Coronary artery (tissue), 2 donors: ENCODE measurements at places on chromosomes 3 and 15.

GRCh38 chr3:12287727-12288181, 1.1 kb upstream of the PPARG start:
- DNase-seq = no peak

DNA sequence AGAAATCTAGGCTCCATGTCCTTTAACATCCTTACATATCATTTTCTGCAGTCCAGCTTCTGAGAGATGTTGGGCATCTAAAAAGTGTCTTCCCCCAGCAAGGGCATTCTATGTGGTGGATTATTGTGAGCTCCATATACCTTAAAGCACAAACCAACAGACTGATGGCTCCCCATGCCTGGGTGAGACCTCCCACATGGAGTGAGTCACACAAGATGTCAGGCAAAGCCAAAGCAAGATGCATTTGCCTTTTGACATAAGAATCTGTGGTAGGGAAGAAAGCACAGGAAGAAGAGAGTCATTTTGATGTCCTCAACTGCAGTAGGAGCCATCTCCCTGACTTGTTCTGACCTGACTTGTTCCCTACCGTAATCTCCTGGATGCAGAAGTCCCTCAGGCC, 238.7 kb upstream of the EIF1B start:
- no peak for DNase-seq

- DNase-seq = no peak
These were observed 298.3 kb upstream of the TBL1XR1 start for GRCh38 chr3:177495566-177495965.

GRCh38 chr3:177607589-177607988, 410.3 kb upstream of the TBL1XR1 start:
- DNase-seq = no peak
